ENCODE measurements at places on chromosomes 4 and X.
A peak's percentile ranks its signal among the peaks of the same experiment; 100 is the strongest.

DNA sequence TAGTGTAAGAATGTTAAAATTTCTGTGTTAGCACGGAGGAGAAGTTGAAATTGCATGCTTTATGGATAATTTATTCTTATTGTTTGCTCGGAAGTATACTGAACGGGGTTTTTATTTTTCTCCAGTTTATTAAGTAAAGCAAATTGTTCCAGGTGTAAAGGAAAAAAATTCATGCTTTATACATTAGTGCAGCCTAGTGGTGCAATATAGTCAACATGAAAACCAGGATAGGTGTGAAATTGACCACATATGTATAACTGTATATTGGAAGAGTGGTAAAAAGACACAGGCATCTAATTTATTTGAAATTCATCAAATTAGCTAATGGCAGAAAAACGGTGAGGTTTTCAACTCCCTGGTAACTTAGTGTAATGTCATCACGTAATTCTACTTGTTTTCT, 959 bp downstream of the BRS3 start:
- DNase-seq: no peak

DNA sequence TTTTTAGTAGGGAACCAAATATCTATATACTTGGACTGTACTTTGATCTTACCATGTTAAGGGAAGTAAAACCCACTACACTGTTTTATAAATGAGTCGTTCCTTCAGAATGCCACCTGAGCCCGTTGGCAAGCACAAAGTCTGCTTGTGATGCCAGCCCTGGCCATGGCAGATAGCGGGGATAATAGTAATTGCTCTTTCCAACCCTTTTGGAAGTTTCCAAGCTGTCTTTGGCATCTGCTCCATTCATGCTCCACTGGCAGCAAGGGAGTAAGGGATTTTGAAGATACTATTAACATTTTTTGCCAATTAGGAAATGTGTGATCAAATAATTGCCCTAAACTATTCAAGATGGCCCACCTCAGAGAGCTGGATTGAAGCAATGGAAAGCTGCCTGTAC, 689.2 kb upstream of the SLIT2 start:
- DNase-seq: no peak

- no peak for DNase-seq
These were observed 1.9 kb downstream of the USP38 start for GRCh38 chr4:143186649-143187048.

DNA sequence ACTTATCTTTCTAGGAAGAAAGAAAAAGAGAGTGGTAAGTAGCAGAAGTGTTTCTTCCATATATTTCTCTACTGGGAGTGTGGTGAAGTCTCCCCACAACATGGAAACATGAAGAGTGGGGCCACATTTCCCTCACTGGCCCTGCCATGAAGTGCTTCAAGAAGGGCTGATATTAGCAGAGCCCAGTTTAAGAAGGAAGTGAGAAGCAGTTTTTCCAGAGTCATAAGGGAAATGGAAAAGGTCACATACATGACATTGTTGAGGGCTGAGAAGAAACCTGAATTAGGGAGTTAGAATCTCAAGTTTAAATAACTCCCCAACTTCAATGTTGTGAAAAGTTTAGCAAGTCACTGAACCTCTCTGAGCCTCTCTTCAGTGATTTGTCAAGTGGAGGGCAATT, 171.9 kb upstream of the RBPJ start:
- no peak for DNase-seq

DNA sequence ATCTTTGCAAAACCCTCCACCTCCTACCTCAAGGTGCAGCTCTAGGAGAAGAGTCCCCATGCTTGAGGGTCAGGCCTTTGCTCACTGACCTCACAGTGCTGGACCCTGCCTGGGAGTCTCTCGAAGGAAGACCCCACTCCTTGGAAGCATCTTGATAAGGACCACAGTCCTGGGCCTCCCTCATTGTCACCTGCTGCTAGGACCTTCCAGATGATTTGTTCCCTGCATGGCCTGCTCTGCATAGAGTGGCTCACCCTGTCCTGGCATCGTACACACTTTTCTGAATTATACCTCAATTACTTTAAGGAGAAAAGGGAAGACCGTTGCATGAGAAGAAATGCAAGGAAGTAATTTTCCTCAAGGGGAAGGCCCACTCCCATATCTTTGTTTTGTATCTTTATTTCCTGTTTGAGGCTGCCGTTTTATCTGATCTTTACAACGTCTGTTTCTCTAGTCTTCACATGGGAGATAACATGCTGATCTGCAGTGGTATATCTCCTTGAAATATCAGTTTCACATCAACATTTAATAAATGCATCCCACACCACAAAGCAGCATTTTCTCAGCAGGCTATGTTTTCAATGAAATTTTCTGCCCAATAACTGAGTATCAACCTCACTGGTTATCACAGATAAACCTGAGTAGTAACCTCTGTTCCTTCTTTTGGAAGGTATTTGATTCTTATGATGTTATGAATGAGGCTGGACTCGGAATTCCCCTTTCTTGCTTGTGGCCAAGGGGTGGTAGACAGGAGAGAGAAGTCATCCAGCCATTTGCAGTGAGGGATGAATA, 15.0 kb upstream of the AKAP17A start:
- no peak for DNase-seq

GRCh38 chr4:123116412-123116811, 194.0 kb upstream of the NUDT6 start:
- DNase-seq: no peak

GRCh38 chr4:142354794-142355420, 491.2 kb downstream of the INPP4B start:
- no peak for DNase-seq

DNA sequence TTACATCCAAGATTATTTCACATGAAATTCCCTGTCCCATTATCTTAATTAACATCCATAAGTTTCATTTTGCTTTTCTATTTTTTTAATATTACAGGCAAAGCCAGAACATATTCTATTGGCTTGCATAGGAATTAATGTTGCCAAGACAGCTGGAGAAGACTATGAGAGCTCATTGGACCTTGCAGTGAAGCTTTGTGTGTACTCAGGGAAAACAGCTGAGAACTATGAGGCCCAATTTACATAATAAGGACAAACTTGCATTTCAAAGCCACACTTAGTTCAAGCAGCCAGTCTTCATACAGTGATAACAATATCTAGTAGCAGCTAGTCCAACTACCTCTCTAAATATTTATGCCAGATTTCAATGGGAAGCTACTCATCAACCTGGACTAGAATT, 134.4 kb downstream of the DDX53 start:
- no peak for DNase-seq

DNA sequence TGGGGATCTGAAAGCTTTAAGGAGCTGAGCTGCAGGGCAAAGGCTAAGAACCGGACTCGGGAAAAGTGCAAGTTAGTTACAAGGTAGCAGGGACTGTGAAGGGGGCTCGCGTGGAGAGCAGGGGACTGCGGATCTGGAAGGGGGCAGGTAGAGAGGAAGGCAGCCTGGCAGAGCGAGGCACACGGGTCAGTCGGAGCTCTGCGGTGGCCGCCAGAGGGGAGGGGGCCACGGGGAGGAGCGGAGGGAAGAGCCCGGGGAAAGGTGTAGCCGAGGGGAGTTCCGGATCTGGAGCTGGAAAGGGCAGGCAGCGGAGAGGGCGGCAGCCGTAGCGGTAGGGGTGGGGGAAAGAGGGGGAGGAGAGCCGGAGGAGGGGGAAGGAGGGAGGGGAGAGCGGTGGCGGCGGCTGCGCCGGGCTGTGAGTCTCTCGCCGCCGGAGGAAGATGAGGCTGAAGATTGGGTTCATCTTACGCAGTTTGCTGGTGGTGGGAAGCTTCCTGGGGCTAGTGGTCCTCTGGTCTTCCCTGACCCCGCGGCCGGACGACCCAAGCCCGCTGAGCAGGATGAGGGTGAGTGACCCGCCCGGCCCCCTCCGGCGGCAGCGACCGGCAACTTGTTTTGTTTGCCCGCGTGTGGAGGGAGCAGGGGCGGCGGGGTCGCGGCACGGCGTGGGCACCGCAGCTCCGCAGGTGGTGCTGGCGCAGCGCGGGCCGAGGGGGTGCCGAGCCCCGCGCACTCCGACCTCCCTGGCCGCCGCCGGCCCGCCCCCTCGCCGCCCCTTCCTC, at the start of gene GALNT7:
Gene GALNT7 (plus strand): TSS at position 416 of the 782 bp plus-strand sequence. CDS start 25 bp downstream, at position 441.
- DNase-seq: peak; percentile 52

DNA sequence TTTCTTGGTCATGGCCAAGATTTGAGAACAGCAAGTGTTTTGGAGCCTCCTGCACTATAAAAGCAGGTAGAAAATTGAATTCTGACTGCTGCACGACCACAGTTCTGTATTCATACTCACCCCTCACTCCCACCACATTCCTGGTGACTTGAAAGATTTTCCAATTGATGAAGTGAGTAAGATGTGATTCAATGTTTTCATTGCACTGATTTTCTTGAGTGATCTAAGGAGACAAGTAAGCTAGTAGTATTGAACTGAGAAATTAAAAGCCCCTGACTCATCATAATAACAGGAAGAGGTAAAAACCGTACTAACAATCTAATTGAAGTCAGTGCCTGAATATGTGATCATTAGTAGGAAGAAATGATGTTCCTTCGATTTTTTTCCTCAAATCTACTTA, 6.1 kb upstream of the SEC24D start:
- DNase-seq: no peak

- no peak for DNase-seq
These were observed 170.3 kb downstream of the COX18 start for GRCh38 chr4:72899214-72899613.

- DNase-seq: no peak
These were observed 42.4 kb downstream of the NAT8L start for GRCh38 chr4:2101346-2102044.

DNA sequence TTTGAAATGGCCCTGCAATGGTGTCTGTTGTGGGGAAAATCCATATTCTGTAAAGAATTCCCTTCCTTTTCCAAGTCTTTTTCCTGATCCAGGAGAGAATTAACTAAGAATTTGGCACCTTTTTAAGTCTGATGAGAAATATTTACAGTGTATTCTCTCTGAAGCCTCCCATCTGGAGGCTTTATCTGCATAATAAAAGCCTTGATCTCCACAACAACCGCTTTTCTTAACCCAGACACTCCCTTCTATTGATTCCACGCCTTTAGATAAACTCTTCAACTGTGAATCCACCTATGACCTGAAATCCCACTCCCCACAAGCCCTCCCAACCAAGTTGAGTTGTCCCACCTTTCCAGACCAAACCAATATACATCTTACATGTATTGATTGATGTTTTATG, 43.1 kb upstream of the TMPRSS11E start:
- no peak for DNase-seq
